Activated naive CD4-positive, alpha-beta T cell (primary cell): ENCODE measurements at places on chromosomes 3 and 15.

GRCh38 chr15:85361323-85361722 is 19.1 kb upstream of the AKAP13 start:
- DNase-seq, result no peak

DNA sequence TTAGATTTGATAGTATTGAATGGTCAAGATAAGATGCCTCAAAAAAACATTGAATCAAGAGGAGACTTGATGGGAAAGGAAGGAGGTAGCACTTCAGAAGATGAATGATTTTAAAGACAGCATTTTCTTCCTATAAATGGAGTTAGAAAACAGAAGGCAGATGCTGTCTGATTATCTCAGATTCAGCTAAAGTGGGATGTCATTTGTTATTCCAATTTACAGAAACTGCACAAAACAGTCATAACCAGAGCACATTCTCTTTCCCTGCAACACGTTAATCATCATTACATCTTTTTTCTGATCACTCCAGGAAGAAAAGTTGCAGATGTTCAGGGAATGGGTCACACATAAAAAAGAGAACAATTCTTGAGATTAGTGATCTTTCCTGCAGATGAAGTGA is 1141.8 kb downstream of the SI start:
- no peak for DNase-seq

DNA sequence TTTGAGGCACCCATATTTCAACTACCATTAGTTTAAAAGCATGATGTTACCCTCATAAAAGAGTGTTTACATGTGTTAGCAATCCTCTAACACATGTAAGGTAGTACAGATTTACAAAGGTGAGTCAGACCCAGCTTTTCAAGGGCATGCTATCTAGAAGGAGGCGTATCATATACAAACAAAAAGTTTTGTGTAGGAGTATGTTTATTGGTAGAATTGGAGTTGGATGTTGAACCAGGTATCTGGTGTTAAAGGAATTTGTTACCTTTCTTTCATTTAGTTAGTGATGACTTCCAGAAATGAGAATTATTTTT is 2.4 kb downstream of the HACD3 start:
- no peak for DNase-seq

DNA sequence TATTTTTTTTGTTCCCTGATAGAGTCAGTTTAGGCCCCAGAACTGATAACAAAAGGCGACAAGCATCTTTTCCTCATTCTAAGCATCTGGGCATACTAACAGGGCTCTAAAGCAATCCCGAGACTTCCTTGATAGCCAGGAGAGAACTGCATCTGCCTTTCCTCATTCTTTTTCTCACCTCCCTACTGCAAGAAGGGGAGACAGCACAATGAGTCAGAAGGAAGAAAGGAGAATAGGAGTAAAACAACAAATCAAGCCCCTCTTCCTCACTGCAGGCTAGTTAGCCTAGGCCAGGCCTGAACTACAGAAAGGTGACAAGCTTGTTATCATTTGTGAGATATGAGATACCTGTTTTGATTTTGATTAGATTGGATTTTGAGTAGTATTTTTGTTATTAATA is 97.9 kb downstream of the NAALADL2 start:
- DNase-seq, result no peak

DNA sequence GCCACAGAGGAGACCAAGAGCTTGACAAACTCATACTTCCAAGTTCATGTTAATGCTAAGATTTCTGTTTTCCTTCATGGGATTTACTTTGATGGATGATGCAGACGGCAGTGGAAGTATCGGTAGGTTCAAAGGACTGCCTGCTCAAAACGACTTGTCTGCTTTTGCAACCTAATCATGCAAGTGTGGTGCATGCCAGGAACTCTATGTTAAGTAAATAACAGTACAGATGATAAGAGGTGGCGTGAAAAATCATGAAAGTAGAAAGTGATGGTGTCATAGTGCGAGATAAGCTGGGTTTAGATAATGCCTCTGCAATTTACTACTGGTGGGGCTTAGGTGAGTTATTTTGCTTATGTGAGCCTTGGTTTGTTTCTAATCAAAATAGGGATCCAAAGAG is 14.7 kb upstream of the LMCD1 start:
- DNase-seq, result no peak

DNA sequence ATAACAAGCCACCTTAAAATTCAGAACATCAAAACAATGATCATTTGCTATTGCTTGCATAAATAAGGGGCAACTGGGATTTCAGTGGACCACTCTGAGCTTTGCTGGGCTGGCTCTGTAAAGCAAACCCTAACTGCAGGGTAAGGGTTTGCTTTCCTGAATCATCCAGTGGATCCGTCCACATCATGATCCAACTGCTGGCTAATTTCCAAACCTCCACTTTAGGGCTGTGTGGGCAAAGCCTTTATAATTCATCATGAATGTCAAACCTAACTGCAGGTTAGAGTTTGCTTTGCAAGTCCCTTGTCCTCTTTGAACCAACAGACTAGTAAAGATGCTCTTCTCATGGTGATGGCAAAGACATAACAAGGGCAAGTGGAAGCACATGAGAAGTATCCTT is 76.1 kb downstream of the SYNPR start:
- DNase-seq, result no peak

DNA sequence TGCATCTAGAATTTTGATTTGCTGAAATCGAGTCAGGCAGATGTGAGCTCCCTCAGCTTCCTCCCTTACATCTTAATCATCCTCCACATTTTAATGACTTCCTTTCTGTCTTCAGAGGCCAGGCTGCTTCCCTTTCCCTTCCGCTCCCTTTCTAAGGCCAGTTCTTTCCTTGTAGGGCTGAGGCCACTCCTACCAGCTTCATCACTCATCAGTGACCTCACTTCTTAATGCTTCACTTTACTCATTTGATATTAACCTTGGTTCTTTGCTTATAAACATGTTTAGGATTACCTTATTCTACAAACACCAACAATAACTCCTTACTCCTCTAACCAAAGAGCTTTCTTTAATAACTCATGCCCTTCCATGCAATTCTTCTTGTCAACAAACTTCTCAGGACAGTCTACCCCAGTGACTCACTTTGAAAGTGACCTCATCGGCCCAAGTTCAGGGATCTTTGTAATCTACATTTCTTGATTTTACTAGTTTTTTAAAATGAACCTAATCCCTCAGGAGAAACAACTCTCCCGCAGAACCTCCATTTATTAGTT is 23.9 kb downstream of the ILDR1 start:
- no peak for DNase-seq

- no peak for DNase-seq
Observed at GRCh38 chr3:131795390-131796090, 239.3 kb downstream of the CPNE4 start.

DNA sequence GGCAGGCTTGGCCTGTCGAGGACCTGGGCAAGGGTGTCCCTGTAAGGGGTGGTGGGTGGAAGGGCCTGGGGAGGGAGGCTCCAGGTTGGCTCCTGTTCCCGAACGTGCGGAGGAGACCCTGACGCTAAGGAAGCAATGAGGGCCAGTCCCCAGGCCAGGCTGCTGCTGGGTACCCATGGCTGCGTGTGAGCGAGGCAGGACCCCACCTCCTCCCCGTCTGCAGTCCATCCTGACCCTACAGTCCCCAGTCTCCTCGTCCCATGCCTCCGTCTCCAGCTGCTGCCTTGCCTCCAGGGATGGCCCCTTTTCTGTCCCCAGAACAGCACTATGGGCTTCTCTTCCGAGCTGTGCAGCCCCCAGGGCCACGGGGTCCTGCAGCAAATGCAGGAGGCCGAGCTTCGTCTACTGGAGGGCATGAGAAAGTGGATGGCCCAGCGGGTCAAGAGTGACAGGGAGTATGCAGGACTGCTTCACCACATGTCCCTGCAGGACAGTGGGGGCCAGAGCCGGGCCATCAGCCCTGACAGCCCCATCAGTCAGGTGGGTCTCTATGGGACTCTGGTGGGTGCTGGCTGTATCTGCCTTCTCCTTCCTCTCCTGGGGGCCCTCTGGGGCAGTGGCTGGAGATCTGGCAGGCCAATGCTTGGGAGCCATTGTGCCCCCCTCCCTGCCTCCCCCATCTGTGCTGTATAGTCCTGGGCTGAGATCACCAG is 571 bp downstream of the FES start:
- DNase-seq, result no peak

DNA sequence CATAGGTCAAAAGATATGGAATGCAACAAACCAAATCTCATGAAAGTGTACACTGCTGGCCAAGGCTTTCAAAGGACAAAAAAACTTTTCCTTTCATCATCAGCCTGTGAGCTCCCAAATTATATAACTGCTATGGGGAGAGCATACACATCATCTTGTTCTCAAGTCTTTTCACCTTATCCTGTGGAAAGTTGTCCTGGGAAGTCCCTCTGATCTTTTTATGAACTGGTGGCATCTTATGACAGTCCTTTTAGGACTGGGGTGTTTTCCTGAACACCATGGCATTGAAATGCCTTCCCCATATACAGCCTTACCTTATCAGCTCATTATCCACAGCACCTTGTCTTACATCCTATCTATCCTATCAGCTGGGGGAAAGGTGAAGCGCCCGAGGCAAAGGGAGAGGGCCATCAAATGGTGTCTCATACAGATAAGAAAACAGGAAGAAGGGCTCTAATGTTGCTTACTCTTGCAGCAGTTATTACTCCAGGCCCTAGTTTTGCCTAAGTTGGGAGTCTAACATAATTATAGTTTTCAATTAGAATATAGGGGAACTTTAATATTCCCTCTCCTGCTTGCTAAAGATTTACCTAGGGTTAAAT is 61.5 kb upstream of the GOLIM4 start:
- DNase-seq, result no peak

DNA sequence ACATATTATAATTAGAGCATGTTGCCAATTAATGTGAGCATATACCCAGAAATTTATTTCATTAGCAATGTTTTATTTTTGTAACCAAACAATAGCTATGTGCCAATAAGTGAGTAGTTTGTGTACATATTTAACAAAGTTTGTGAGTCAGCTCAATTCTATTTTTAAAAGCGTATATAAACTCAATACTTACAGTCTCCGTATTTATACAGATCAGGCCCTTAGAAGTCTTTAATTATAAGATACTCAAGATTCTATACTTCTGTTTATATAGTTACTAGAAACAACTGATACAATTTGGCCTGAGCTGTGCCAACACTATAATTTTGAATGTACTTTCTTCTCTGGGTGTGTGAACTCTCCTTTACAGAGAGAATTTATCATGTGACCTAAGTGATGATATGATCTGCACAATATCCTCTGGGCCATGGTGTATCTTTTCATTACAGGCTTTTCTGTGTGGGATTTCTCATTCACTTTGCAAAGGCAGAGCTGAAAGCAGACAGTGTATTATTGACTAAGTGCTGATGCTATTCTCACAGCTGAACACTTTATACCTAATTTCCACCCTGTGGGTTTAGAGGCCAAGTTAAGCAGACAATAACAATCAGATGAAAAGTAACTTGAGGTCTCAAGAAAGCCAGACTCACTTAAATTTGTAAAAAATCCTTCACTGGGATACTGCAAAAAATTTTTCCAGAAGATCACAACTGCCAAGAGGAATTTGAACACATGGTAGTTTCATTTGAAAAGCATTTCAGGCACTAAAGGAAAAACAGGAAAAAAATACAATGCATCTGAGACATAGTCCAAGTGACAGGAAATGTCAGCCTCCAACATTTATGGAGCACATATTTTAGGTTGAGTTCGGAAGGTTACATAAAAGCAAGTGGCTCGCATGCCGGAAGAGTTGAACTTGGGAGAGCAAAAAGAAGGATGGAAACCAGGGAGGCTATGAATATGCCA is 277.9 kb upstream of the SEMA6D start:
- no peak for DNase-seq

GRCh38 chr3:183443395-183444385 is 15.3 kb upstream of the MCF2L2 start:
- DNase-seq, result no peak

- DNase-seq, result peak; percentile 65
Observed at GRCh38 chr15:90885432-90886290, 1.4 kb downstream of the FES start.

DNA sequence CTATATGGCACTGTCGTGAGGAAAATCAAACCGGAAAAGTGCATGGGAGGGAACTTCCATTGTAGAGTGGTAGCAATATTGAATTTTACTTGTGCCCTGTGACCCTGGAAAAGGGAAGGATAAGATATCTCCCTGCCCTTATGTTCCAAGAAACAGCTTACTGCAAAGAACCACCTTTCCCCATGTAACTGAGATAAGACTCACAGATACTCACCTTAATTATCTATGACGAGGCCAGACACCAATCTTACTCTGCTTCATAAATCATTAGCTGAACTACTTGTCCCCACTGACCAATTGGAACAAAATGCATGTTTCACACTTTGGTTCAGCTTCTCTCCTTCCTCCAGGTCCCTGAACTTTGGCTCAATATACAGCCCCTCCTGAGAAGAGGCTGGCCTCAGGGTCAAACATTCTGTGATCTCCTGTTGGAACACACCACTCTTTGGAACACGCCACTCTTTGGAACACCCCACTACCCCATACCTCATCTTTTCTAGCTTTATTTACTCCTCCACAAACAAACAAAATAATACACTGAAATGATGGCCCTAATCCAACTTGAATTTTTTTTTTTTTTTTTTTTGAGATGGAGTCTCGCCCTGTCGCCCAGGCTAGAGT is 6.9 kb upstream of the TOPAZ1 start:
- no peak for DNase-seq

DNA sequence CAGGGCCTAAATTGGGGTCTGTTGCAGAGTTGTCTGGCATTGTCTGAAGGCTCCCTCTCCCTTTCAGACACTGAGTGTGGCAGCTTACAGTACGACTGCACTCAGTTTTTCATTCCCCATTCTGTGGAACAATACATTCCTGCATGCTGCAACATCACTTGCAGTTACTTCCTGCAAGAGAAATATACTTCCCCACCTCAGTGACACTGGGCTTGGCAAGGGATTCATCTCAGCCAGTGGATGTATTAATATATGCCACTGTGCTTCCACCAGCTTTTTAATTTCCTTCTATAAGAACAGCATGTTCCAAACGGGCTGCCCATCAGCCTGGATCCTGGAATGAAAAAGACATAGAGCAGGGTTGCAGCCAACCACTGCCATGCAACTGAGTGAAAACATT is 23.1 kb downstream of the B3GALNT1 start:
- no peak for DNase-seq

GRCh38 chr3:102059145-102059943 is 210.0 kb downstream of the NFKBIZ start:
- no peak for DNase-seq

- DNase-seq, result no peak
Observed at GRCh38 chr15:87608238-87609028, 648.1 kb downstream of the NTRK3 start.

DNA sequence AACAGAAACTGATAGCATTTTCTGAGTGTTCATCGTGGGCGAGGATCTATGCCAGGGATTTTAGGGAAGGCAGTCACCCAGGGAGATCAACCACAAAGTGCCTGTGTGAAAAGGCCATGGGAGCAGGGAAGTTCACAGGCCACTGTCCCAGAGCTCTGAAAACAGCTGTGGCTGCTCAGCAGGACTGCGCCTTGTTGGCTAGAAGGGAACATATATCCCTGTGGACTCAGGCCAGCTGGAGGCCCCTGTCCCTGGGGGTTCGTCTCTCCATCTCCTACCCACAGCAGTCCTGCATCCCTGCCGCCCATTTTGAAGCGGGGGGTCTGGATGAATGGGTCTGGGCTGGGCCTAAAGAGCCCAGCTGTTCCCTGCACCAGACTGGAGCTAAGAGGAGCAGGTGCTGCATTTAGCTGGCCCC is 27.8 kb downstream of the PPCDC start:
- DNase-seq, result no peak
